ENCODE measurements at places on chromosomes 1 and 21. TPM values are rescaled to one million over a fixed set of nuclear protein-coding genes. Genes with fewer than 3 reads are reported as not detected.

Gene NT5C1A
- 2.1 TPM for total RNA-seq

Gene HHAT
- 10.8 TPM for total RNA-seq

Gene DDAH1
- 32.9 TPM for total RNA-seq

Gene APOBEC4
- total RNA-seq = not detected

Gene STXBP3
- total RNA-seq = 118 TPM

Gene IGSF3
- 32.5 TPM for total RNA-seq

Gene SF3B4
- 16.8 TPM for total RNA-seq

Gene LCE1E
- not detected for total RNA-seq

Gene CYP2J2
- 14.2 TPM for total RNA-seq

Gene KCNN3
- 16.6 TPM for total RNA-seq

Gene CFAP107
- not detected for total RNA-seq

Gene CAPN8
- total RNA-seq = 1.6 TPM

Gene STIL
- total RNA-seq = 13.0 TPM

Gene STK40
- total RNA-seq = 11.8 TPM

Gene CEP104
- total RNA-seq = 20.3 TPM

Gene SAMD11
- 18.1 TPM for total RNA-seq

Gene CRYBG2
- 1.5 TPM for total RNA-seq

Gene PIK3CD
- 3.8 TPM for total RNA-seq

Gene RNF186
- not detected for total RNA-seq

Gene TNFRSF4
- 0.48 TPM for total RNA-seq

Gene RHCE
- 0.85 TPM for total RNA-seq

Gene PLA2G2A
- 0.48 TPM for total RNA-seq

Gene RGS8
- total RNA-seq = 0.05 TPM

Gene C8A
- total RNA-seq = not detected

Gene IER5
- 9.0 TPM for total RNA-seq

Gene LCE3E
- not detected for total RNA-seq

Gene MAP10
- 5.4 TPM for total RNA-seq

Gene GALE
- 11.2 TPM for total RNA-seq

Gene SMCP
- not detected for total RNA-seq

Gene IL12RB2
- 6.0 TPM for total RNA-seq

Gene FMO4
- 13.8 TPM for total RNA-seq

Gene NAV1
- 27.5 TPM for total RNA-seq

Gene HEYL
- total RNA-seq = 7.9 TPM

Gene ZNF593OS
- not detected for total RNA-seq

Gene CELA3B
- not detected for total RNA-seq

Gene ERRFI1
- 35.1 TPM for total RNA-seq

Gene KLHL12
- 25.1 TPM for total RNA-seq

Measured in urinary bladder (tissue), 4 donors.